ENCODE measurements at places on chromosomes 4 and X. TPM values are rescaled to one million over a fixed set of nuclear protein-coding genes. Genes with fewer than 3 reads are reported as not detected.

The ADGRL3 gene
- total RNA-seq = 21.2 TPM

The GUCY1B1 gene
- 16.7 TPM for total RNA-seq

The DSPP gene
- not detected for total RNA-seq

- DNase-seq = no peak
- H3K4me1 ChIP-seq = peaks cover 5% of the 10 kb centered on the region
- no peaks in the 10 kb centered on the region for H3K36me3 ChIP-seq
- no peak overlapping the region for H3K4me3 ChIP-seq
- peak overlapping the region; percentile 42 for H3K27ac ChIP-seq
These were observed 39.2 kb downstream of the TXLNG start for GRCh38 chrX:16825264-16826035.

- no peaks in the 10 kb centered on the region for H3K27me3 ChIP-seq
- DNase-seq = peak; percentile 6
- no peak overlapping the region for H3K4me3 ChIP-seq
- H3K27ac ChIP-seq = no peak overlapping the region
- no peaks in the 10 kb centered on the region for H3K36me3 ChIP-seq
These were observed 58.6 kb upstream of the P2RY10 start for GRCh38 chrX:78886550-78886949.

DNA sequence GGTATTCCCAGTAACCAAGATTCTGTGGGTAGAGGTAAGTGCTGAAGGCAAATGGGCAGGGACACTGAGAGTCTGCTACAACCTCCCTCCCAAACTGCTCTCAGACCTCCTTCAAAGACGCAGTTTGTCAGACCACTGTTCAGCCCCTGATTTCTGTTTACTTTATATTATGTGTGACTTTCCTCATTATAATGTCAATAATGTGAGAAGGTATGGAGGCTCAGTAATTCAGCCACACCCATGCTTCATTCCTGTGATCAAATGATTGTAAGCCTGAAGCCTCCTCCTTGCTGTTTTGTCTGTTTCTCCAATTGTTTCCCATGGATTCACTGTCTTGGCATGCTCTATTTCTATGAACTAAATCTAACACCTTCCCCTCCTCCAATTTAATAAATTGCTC lies 75.6 kb downstream of the SYTL5 start:
- no peak for DNase-seq
- H3K36me3 ChIP-seq = no peaks in the 10 kb centered on the region
- no peak overlapping the region for H3K27ac ChIP-seq
- no peaks in the 10 kb centered on the region for H3K4me1 ChIP-seq
- no peak overlapping the region for H3K4me3 ChIP-seq
- H3K27me3 ChIP-seq = no peaks in the 10 kb centered on the region

DNA sequence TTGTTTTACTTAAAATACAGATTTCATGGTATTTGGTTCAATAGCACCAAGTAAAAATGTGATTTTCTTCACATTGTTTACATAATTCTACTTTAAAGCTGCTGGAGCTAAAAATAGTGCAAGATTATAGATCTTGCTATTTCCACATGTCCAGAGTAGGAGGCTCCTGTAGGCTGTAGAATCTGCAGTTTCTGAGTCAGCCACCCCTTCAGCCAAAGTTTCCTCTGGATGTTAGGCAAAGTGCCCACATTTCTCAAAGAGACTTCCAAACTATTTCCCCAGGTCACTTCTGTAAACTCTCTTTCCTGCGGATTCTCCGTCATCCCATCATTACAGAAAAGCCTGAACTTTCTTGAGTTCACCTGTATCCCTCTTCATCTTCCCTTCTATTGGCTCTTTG lies 342.5 kb upstream of the FSTL5 start:
- H3K4me3 ChIP-seq = no peak overlapping the region
- no peaks in the 10 kb centered on the region for H3K4me1 ChIP-seq
- no peaks in the 10 kb centered on the region for H3K27me3 ChIP-seq

Data from hepatocyte (in vitro differentiated cells).